ENCODE measurements at places on chromosomes 12 and 14. TPM values are rescaled to one million over a fixed set of nuclear protein-coding genes. Genes with fewer than 3 reads are reported as not detected.

DNA sequence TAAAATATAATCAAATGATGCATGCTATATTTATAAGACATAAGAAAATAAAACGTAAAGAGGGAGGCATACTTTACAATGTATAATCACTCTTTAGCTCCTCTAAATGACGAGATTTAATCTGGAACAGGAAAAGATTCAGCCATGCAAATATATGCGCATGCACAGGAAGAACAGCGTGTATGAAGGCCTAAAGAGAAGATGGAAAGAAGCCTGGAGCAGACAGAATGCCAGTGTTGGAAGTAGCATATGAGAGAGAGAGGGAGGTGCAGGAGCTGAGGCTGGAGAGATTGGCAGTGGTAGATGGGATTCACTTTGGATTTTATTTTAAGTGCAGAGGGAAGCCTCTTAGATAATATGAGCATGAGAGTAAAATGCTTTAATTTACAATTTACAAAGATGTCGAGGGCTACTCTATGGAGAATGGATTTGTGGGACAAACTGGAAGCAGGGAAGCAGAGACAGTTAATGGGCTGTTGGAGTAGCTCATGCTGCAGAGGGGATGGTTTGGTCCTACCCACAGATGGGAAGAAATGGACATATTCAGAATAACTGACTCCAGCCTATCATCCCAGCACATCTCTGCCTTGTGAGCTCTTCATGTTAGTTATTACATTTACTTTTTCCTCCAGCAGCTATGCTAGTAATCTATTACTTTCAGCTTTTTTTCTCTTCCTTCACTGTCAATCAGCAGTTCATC is 411.1 kb downstream of the TMTC2 start:
- DNase-seq: no peak

DNA sequence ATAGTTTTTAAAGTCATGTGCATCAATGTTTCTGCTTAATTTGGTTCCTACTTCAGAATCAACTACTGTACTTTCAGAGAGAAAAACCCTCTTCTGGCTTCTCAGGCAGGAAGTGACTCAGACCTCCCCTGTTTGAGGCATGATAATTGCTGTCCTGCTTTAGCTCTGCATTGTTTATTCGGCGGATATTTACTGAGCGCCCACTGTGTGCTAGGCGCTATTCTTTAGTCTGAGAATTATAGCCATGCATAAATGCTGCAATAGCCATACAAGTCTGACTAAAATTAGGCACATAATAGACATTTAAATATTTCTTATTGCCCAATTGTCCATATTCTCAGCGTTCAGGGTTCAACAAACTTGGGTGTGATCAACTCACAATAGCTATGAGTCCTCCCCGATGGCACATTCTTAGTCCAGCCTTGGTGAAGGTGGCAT is 6.1 kb upstream of the AMIGO2 start:
- no peak for DNase-seq

BATF gene
- total RNA-seq: 0.84 TPM

DNA sequence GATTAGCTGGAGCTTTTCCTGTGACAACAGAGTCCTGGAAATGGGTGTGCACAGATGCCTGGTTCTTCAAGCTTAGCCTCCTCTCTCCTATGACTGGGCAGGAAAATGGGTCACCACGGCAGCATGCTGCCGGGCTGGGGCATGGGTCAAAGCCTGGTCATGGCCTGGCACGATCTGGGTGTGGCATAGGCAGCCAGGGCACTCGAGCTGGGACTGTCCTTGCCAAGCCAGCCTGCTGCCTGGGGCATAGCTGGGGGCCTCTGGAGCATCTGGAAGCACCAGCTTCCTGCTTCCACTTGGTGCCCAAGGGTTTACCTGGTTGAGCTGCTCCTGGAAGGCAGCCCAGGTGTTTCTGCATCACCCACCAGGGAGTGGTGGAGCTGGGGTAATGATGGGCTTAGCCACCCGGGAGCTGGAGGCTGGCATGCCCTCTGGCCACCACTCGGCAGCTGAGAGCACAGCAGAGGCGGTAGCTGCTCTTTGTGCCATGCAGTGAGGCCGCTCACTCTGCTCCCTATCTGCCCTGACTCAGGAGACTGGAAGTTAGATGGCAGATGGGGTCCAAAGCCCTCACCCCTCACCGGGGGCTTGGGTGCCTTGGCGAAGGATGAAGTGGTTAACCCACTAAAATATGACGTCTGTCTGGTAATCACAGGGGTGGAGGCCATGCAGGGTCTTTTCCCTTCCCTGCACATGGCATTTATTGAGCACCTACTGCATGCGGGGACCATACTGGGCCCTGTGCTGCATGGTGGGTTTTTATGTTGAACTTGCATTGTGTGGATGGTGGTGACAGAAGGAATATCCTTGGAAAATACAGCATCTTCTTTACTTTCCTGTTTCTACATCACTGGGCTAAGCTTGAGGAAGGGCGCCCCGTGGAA is 1.7 kb downstream of the OTUB2 start:
- no peak for DNase-seq

GRCh38 chr14:76830556-76830955 is 4.3 kb downstream of the LRRC74A start:
- no peak for DNase-seq

CAPZA3 gene
- total RNA-seq: not detected

SIRT4 gene
- 9.0 TPM for total RNA-seq

DNA sequence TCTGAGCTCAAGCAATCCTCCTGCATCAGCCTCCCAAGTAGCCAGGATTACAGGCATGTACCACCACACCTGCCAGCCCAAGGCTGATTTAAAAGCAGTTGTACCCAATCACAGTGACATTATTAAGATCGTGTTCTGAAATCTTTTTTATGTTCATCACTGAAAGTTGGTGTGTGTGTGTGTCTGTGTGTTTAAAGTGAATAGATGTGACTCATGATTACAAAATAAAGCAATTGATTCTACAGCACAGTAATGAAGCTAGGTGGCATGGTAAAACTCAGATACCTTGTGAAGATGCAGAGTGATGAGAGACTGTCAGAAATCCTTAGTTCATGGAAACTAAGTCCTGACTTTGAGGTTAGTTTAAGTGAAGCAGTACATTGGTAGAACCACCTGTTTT is 74.2 kb upstream of the ATP2B1 start:
- DNase-seq: no peak

DNA sequence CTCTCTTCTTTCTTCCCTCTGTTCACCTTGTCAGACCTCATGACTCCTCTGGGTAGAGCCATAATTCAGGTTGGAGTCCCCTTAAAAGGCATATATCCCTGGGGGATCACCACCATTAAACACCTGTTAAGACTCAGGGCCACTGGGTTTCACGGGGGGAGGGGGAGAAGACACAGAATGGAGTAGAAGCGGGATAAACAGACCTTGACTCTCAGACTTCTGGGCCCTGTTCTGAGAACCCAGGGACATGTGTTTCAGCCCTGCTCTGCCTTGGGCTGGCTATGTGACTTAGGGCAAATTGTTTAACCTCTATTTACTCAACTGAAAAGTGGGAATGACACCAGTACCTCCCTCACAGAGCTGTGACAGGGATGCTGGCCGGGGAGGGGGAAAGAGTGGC is 4.6 kb downstream of the CDH24 start:
- DNase-seq: no peak

DPF3 gene
- total RNA-seq: 27.3 TPM

MYO1H gene
- 0.16 TPM for total RNA-seq

GRCh38 chr12:40907115-40907527 is 214.9 kb downstream of the CNTN1 start:
- DNase-seq: no peak

- no peak for DNase-seq
Measured at GRCh38 chr12:11108862-11109261, 16.7 kb upstream of the TAS2R43 start.

CLEC6A gene
- total RNA-seq: not detected

DNA sequence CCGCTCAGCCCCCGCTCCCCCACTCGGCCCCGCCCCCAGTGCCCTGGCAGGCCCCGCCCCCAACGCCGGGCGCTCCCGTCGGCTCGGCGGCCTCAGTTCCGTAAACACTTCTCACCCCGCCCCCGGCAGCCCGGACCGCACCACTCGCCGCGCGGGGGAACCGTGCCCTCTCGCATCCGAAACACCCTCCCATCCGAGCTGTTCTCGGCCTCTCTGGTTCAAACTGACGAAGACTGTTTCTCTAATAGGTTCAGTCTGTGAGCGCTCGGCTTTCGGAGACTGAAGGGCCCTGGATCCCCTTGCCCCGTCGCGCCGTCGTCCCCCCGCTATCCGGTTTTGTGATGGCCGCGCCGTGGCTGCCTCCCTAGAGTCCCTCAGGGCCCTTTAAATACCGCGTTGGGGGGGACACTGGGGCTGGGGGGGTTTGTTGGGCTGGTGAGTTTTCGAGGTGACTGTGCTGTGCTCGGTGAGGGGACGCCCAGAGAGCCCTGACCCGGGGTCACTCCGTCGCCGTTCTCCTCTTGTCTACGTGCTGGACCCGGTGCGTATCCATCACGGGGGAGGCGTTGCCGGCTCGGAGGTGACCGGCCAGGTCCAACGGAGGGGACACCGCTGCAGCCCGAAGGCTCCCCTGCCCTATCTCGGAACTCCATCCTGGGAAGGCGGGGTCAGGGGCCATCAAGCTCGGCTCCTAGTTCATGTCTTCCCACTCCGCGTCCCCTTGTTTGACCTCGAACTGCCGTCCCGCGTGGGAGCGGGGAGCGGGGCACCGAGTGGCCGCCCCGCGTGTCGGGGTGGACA is at the start of gene TCP11L2:
TSS of gene TCP11L2 (plus strand) at position 333 of the 801 bp plus-strand sequence. CDS start 8,343 bp downstream, outside the sequence.
- DNase-seq: peak; percentile 96

TIMELESS gene
- 3.2 TPM for total RNA-seq

DNA sequence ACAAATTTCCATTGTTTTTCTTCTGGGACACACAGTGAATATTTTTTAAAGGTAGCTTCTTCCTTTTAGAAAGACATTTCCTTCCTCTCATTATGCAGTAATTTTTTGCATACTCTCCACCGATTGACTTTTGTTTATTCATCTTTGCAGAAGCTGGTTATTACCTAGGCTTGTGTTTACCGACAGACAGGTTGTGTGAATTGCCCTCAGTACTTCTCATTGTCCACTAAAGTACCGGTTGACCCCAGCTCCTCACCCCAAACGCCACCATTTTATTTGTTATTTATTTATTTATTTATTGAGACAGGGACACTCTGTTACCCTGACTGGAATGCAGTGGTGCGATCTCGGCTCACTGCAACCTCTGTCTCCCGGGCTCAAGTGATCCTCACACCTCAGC is 63.4 kb upstream of the MYL2 start:
- DNase-seq: no peak

DNA sequence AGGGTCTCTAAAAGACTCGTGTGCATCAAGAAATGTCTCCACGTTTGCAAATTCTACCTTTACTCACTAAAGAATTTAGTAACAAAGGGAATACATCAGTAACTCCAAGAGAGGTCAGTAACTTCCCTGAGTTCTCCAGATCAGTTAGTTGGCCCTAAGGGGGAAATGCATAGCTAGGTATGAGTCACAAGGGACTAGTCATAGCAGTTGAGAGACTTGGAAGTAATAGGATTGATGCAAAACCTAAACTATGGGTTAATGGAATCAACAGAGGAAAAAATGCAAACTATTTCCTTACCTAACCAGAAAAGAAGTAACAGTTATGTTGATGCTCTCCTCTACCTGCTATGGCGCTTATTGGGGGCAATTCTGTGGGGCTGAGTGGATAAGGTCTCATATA is 148.8 kb upstream of the GARIN6 start:
- no peak for DNase-seq

TAMALIN gene
- 20.3 TPM for total RNA-seq

RPGRIP1 gene
- 0.60 TPM for total RNA-seq

DNA sequence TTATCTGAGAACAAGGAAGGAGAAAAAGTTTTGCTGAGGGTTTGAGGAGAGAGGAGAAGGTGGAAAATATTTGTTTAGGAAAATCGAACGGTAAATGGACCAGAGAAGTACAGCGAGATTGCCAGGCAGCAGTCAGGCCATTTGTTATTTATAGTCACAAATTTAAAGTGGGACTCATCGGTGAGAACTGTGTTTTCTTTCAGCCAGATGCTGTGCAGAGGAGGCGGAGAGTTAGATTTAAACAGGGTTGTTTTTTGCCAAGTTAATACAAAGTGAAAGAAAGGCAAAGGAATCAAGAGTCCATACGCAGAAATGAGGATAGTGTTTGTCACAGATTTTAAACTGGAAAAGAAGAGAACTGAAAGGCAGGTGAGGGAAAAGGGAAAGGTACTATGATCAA is 200.6 kb upstream of the CNOT2 start:
- DNase-seq: no peak

DNA sequence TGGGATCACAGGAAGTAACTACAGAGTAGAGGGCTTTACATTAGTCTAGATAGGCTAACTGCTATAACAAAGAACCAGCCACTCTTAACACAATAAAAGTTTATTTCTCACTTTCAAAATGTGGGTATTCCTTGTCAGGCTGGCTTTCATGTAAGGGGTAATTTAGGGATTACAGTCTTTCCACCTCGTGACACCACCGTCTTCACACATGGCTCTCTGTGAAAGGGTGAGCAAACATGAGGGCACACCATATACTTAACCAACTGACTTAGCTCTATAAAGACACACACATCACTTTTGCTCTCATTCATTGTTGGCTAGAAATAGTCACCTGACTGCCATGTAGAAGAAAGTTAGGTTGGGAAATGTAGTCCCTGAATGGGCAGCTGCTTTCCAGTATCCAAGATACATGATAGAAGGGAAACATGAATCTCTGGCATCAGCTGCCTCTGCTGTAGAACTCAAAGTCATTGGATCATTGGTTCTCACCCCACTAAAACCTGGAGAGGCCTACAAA is 66.1 kb upstream of the CRY1 start:
- no peak for DNase-seq

DNA sequence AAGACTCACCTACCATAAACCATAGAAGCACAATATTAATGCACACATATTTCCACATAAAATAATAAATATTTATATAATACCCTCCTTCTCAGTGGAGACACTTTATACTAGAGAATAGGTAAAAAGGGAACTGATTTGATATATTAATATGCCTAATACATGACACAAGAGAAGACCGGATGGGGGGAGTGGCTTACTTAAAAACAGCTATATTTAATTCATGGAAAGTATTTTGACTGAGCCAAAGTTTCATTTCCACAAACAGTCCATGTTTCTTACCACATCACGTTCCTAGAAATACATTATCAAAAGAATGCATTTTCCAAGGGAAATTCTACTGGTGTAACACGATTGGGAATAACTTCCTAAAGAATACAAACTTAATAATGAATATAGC is 63.4 kb downstream of the ITPR2 start:
- DNase-seq: no peak

DNA sequence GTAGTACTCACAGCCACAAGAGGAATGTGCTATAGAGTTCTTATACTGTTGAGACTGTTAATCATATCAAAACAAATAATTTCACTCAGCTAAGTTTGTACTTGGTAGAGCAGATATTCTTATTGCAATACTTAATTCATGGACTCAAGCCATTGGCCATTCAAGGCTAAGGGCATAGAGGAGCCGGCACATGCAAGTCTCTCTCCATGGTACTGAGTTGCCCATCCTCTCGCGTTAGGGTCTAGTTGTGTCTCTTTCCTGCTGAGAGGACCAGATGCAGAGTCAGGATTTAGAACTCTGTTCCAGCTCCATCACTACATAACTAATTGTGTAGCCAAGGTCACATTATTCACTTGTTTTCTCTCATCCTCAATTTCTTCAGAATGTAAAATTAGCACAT is 14.4 kb upstream of the TUNAR start:
- no peak for DNase-seq

GRCh38 chr14:105214324-105214915 is 33.3 kb upstream of the NUDT14 start:
- no peak for DNase-seq

- DNase-seq: no peak
Measured at GRCh38 chr12:68405343-68405781, 73.2 kb upstream of the MDM1 start.

- DNase-seq: no peak
Measured at GRCh38 chr12:62347922-62348650, 87.9 kb downstream of the USP15 start.

GRCh38 chr12:109810954-109811623 is 22.1 kb downstream of the TRPV4 start:
- no peak for DNase-seq

WDR89 gene
- total RNA-seq: 6.6 TPM
